ENCODE measurements at places on chromosomes 6 and 20.

- DNase-seq = no peak
Observed at GRCh38 chr6:73624896-73625295, 28.9 kb downstream of the SLC17A5 start.

- no peak for DNase-seq
Observed at GRCh38 chr20:3728876-3729275, 3.6 kb upstream of the HSPA12B start.

DNA sequence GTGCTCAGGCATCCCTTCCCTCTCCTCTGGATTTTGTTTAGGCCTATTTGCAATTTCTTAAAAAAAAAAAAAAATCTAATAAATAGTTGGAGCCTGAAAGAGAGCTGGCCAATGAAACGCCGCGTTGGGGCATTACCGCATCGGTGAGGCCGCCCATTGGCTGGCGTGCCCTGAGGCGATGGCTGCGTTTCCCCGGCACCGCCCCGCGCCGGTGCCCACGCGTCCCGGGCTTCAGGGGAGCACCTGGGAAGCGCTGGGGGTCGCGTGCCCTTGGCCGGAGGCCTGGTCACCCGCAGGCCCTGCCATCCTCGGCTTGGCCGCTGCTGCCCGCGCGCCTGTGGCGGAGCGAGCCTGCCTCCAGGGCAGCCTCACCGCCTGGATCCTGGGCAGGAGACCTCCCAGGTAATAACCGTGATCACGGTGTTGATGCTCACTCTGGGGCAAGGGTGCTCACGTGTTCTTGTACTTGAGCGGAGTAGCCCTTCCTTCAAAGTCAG lies 155.4 kb downstream of the NRN1 start:
- DNase-seq = peak; percentile 60

- no peak for DNase-seq
Observed at GRCh38 chr20:23315099-23315498, 35.5 kb upstream of the NXT1 start.

GRCh38 chr20:4936851-4937406 lies 64.4 kb downstream of the SLC23A2 start:
- no peak for DNase-seq

DNA sequence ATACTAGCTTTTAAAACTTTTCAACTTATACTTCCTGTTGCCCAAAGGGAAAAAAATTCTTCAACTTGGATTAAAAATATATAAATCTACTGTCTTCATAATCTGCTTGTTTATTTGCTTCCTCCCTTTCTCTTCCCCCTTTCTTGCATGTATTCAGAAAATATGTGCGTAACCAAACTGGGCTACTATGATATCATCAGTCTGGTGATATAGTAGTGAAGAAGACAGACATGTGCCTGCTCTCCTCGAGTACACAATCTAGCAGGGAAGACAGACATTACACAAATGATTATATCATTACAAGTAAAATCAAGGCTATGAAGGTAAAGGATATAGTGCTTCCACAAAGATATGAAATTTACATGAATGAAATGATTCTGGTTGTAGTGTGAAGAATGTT lies 31.0 kb downstream of the IBTK start:
- DNase-seq = no peak

GRCh38 chr6:21707524-21708319 lies 114.2 kb downstream of the SOX4 start:
- DNase-seq = no peak
